Fibroblast of skin of right biceps (primary cell): ENCODE measurements at places on chromosomes 6 and 20.

DNA sequence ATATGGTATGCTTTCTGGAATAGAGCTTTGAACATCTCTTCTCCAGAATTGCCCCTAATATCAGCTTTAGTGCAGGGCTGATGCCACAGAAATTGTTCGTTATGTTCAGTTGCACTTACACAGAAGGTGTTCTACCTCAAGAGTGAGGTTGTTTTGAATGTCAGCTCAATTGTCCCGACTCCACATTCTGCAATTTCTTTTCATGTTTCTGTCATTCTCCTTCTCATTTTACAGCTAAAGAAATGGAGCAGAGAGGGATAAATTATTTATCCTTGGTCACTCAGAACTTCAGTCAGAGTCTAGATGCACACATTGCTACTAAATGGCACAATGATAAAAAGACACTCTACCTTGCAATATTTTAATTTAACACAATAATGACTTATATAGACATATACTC, 137.0 kb upstream of the CCN2 start:
- DNase-seq = no peak

DNA sequence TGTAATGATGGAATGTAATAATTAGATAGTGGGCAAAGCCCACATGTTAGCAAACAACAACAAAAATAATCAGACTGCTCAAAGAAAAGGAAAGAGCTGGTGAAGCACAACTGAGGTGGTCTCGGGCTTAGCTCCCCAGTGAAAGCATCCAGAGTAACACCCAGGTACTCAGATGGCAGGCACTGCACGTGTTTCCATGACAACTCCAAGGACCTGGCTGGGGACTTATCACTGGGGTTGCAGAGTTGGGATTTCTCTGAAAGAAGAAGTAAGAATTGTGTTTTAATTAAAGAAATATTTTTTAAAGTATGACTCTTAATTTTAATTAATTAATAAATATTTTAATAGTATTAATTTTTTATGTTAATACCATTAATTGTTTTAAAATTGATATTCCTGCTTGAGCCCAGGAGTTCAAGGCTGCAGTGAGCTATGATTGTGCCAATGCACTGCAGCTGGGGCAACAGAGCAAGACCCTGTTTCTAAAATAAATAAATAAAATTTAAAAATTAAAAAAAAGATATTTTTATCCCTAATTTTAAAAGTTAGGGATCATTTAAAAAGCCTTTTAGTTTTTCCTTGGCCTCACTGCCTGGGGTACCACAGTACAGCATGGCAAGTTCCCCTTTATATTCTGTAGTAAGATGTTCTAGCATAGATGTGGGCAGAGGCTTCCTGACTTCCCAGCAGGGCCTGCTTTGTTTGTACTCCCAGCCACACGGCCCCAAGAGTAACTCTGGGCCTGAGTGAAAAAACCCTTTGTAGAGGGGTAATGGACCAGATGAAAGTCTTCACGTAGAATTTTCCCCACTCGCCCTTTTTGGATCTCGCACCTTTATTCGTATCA, 42.2 kb upstream of the UST start:
- DNase-seq = no peak

GRCh38 chr20:1225783-1226654, at the start of gene RAD21L1:
RAD21L1 (plus strand) TSS chr20:1226044; CDS start chr20:1228454, 2,410 bp downstream.
- peak; percentile 71 for DNase-seq

DNA sequence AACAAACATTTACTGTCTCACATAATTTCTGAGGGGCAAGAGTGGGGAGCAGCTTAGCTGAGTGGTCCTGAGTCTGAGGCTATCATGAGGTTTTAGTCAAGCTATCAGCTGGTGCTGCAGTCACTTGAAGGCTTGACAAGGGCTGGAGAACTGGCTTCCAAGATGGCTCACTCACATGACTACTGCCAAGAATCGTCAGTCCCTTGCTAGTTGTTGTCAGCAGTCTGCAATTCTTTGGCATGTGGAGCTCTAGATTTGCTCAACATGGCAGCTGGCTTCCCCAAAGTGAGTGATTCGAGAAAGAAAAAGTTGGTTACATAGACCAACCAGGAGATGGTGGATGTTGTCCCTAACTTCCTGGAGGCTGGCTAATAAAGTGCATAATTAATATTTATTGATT, 2.8 kb upstream of the LRRC1 start:
- DNase-seq = no peak

DNA sequence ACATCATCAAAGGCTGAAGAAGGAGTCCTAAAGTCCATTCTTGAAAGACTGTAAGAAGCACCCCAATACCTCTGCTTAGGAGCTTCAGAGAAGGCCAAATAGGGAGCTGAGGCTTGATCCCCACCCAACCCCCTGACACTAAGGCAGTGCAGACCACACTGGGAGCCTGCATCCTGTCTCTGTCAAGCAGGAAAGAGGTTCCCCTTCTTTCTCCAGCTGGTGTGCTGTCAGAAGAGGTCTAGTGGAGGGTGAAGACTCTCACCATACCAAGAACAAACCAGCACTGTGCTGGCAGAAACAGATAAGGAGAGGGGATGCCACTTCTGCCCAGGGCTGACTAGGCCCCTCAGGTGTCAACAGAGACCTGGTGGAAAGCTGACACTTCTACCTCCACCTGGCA, 19.9 kb downstream of the GZF1 start:
- no peak for DNase-seq

DNA sequence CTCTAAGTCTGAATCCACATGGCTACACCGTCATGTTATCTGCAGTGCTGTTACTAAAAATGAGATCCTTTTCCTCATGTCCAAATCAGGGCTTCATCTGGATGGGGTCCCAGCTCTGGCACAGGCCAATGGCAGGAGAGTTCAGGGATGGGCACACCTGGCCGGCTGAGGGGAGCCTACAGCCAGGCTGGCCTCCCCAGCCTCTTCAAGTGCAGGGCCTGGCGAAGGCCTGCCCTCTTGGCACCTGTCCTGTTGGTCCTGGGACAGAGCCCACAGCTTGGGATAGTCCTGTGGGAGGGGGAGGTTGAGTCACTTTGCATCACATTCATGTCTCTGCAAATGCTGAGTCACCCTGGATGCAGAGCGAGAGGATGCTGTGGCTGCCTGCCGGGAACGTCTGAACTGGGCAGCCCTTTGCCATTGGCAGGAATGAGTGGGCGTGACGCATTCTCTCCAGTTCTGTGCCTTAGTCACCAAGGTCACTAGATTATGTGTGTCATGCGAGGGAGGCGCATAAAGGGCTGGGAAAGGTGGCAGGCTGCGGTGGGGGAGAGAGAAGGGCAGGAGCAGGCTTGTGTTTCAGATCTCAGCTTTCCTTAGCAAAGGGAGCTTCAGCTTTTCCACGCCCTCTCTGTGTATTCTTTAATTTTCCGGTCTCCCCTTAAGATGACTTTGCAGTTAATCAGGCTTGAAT, 223.2 kb upstream of the ECI2 start:
- DNase-seq = peak; percentile 100

DNA sequence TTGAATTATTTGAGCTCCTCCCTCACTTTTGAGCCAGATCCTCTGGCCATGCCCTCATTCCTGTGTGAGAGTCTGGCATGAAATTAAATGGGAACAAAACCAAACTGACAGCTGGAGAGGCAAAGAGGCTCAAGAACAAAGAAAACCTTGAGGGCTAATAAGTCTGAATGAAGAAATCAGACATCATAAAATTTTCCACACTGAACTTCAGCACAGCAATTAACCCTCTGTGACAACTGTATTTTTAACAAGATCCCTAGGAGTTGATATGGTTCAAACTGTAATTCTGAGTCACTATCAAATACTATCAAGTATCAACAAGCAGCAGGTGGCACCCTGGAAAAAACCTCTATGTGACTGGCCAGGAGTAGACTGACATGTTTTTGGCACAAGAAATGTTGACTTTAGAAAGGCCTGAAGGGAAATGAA, 109.4 kb upstream of the EMILIN3 start:
- DNase-seq = peak; percentile 47

DNA sequence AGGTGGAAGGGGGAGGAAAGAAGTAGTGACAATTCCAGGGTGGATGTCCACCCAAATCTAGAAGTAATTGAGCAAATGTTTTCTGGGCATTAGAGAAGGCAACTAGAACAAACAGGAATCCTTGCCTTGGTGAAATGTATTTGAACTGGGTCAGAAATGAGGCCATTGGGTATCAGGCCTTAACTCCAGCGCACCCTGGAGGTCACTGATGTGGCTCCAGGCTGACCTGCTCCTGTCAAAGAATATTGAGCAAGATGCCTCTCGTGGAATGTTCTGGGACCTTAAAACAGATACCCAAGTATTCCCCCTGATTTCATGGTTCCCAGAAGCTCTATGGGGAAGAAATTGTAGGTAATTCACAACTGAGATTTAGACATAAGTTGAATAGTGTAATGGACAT, 6.9 kb downstream of the HLA-DPB1 start:
- DNase-seq = peak; percentile 38

DNA sequence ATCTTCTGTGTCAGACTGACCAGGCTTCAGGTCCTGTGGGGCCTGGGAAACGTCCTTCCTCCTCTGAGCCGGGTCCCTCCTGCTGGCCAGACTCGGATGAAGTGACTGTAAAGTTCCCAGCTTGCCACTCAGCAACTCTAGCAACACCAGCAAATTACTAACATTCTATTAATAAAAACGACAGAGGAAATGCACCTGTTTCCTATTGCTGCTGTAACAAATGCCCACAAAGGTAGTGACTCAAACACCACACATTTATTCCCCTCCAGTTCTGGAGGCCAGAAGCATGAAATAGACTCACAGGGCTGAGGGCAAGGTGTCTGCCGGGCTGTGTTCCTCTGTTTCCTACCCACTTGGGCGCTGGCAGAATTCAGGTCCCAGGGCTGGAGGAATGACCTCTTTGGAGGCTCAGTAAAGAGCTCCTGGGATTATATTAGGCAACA, 48.8 kb downstream of the CTCFL start:
- no peak for DNase-seq

DNA sequence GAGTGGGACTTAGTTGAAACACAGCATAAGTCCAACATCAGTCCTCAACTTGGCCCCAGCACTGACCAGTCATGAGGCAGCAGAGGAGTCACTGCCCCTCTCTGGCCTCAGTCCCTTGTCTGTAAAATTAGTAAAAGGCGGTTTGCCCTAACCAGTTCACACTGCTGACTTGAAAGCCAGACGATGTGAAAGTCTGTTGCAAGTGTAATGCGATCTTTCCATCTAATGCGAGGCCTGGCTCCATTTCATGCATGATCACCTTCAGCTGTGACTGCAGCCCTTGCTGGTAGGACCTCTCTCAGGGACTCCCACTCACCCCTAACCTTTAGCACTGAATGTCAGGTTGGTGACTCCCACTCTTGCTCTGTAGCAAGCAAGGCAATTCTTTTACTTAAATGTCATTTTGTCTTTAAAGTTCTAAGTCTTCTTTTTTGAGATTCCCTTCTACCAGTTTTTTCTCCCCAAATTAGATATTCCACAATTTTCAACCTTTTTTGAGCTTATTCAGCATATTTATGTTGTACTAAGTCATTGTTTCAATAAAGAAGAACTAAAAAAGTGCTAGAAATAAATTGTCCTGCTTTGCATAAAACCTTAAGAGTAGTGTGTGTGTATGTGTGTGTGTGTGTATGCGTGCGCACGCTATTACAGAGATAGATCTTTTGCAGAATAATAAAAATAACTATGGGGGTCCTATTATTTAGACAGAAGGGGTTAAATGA, 245.5 kb downstream of the PACRG start:
- no peak for DNase-seq

DNA sequence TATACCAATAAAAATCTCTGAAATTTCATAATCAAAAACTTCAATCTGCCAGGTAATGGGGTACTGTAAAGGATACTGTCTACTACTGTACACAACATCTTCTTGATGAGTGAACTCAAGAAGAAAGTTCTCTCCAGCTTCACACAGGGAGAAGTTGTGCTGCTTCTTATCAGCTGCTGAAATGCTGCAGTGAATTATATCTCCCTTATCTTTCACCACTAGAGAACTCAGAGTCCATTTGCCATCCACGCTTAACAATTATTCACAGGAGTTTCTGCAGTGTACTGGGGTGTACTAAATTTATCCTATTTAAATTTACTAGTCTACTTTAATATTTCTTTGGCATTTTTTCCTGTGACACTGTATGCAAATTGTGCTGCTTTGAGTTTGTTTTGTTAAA, 384.8 kb downstream of the TFAP2B start:
- DNase-seq = no peak

DNA sequence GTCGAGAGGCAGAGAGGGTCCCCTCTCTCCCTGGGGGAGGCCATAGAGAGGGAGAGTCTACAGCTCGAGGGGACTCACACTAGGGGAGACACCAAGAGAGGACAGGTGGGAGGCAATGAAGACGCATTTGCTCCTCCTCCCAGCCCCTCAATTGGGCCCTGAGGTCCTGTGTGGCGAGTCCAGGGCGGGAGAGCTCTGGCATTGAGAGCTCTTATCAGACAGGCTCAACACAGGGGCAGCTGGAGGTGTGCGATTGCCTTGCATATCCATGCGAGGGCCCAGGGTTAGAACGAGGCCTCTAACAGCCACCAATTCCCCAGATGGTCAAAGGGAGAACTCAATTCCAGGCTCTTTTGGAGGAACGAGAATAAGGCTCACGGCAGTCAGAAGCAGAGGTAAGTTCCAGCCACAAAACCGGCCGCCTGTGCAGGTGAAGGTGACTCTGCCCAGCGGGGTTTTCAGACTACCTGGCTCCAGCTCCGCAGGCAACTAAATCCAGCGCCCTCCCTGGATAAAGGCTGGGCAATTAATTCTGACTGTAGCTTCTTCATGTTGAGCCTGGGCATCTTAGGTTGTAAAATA, 94.0 kb upstream of the MPC1 start:
- DNase-seq = no peak

DNA sequence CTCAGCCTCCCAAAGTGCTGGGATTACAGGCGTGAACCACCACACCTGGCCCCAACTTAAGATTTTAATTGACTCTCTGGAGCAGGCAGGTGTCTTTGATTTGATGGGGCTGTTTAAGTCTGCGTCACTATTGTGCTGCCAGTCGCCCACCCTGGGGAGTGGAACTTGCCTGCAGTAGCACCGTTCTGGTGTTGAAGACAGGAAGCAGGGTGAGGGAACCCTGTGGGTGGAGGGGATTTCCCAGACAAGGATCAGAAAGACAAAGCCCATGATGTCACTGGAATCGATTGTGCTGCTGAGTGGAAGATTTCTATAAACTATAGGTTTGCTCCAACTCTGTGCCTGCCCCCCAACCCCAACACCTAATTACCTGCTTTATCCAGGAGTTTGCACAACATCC, 11.0 kb downstream of the ALDH8A1 start:
- no peak for DNase-seq

GRCh38 chr6:23176883-23177282, 607.5 kb downstream of the HDGFL1 start:
- DNase-seq = peak; percentile 9

GRCh38 chr6:101195588-101195987, 197.9 kb upstream of the GRIK2 start:
- peak; percentile 84 for DNase-seq

DNA sequence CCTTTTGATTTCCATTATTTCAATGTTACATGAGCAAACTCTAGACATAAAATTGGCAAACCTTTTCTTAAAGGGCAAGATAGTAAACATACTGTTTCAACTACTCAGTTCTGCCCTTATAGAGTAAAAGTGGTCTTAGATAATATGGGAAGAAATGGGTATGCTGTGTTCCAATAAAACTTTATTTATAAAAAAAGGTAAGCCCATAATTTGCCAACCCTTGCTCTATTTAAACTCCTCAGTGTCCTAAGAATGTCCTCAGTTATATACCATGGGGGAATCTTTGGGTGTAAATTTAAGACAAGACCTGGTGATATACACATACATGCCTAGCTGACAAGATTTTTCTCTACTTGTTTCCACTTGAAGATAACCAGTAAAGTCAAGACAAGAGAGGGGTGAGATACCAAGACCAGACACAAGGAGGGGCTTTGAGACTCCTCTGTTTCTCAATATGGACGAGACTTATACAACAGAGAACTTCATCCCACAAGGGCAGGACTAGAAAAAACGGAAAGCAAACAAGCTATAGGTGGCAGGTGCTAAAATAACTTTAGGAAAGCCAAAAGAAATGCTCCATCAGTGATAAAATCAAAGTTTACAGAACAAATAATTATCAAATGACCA, 10.5 kb downstream of the SNX3 start:
- peak; percentile 9 for DNase-seq
